ENCODE measurements at places on chromosomes 2 and 18. TPM values are rescaled to one million over a fixed set of nuclear protein-coding genes. Genes with fewer than 3 reads are reported as not detected.

DNA sequence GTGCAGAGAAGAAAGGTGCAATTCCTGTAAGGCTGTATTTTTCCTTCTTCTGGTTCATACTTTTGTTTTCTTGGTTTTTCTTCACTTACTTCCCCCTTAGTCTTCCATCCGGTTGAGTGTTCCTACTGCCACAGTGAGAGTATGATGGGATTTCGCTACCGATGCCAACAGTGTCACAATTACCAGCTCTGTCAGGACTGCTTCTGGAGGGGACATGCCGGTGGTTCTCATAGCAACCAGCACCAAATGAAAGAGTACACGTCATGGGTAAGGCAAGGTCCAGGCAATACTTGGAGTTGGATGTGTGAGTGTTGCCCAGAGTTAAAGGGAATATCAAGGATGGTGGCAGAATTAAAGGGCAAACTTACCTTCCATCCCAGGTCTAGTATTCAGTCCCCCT, 108.0 kb downstream of the DTNA start:
- H3K4me3 ChIP-seq: no peak overlapping the region
- H3K4me1 ChIP-seq: 0 out of 2 replicates have a peak, but pooled peaks cover 6% of the 10 kb centered on the region
- no peaks in the 10 kb centered on the region for H3K36me3 ChIP-seq
- DNase-seq: no peak

KCTD18 gene
- total RNA-seq: 2.0 TPM

KLHL30 gene
- total RNA-seq: 0.07 TPM

- H3K27ac ChIP-seq: no peak overlapping the region
Observed at GRCh38 chr2:178109813-178110212, 2.4 kb upstream of the RBM45 start.

ARHGAP15 gene
- total RNA-seq: not detected

GRCh38 chr2:178819992-178820391, 12.8 kb upstream of the TTN start:
- DNase-seq: no peak
- H3K4me3 ChIP-seq: no peak overlapping the region
- H3K27ac ChIP-seq: no peak overlapping the region

GRCh38 chr2:52934323-52934898, 833.2 kb upstream of the CHAC2 start:
- no peak overlapping the region for H3K27ac ChIP-seq
- no peak overlapping the region for H3K4me3 ChIP-seq
- no peaks in the 10 kb centered on the region for H3K27me3 ChIP-seq
- no peaks in the 10 kb centered on the region for H3K36me3 ChIP-seq
- H3K4me1 ChIP-seq: 0 out of 2 replicates have a peak, but pooled peaks cover 5% of the 10 kb centered on the region

GRCh38 chr18:21167641-21168377, 56.2 kb upstream of the ROCK1 start:
- H3K4me1 ChIP-seq: no peaks in the 10 kb centered on the region
- no peaks in the 10 kb centered on the region for H3K27me3 ChIP-seq
- H3K4me3 ChIP-seq: no peak overlapping the region
- H3K27ac ChIP-seq: no peak overlapping the region

Data from GM23338 (cell line).